ENCODE measurements at places on chromosomes 4 and X.

DNA sequence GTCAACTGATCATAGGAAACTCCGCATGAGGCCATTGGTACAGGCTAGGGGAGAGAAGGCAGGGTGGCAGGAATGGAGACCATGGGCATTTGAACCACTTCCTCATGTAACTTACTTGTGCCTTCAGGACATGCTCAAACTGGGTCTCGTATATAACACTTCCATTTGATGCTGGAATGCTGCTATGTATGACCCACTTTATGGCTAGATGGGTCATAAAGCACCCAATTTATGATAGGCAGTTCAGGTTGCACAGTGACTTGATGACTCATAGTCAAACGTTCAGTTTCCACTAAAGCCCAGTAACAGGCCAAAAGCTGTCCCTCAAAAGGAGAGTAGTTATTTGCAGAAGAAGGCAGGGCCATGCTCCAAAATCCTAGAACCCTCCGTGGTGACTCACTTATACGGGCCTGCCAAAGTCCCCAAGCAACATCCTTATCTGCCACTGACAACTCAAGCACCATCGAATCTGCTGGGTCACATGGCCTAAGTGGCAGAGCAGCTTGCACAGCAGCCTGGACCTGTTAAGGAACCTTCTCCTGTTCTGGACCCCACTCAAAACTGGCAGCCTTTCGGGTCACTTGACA lies 236.4 kb downstream of the ZC4H2 start:
- no peak for DNase-seq

DNA sequence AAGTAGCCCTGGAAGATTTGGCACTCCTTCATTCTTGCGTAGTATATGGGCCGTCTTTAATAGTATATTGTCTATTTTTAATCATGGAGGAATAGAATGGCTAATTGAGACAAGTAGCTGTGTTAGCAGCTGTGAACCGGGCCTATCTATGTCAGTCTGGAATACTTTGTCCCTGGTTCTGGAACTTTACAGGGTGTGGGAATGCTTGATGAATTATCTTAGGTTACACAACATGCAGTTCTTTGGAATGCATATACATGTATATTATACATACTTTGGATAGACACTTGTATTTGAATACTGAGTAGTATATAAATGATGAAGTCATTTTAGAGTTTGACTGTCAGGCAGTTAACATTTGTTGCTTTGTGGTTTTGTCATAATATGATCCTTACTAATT lies 37.4 kb downstream of the PDLIM5 start:
- DNase-seq = no peak

DNA sequence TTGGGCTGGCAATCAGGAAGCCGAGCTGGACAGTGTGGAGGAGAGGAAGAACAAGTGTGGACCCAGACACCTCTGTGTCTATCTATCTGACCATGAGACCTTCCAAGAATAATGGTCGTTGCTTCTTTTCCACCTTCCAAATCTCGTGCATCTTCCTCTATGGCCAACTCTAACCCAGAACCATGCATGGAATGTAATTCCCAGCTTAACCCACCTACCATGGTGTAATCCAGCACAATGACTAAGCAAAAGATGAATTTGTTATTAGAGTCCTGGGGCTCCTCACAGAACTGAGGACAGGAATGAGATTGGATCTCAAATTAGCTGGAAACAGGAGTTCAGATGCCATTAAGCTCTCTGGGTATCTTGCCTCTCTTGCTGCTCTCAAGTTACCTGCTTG lies 17.4 kb upstream of the TMEM184C start:
- DNase-seq = no peak

GRCh38 chr4:26727844-26728243 lies 132.8 kb upstream of the STIM2 start:
- DNase-seq = no peak

DNA sequence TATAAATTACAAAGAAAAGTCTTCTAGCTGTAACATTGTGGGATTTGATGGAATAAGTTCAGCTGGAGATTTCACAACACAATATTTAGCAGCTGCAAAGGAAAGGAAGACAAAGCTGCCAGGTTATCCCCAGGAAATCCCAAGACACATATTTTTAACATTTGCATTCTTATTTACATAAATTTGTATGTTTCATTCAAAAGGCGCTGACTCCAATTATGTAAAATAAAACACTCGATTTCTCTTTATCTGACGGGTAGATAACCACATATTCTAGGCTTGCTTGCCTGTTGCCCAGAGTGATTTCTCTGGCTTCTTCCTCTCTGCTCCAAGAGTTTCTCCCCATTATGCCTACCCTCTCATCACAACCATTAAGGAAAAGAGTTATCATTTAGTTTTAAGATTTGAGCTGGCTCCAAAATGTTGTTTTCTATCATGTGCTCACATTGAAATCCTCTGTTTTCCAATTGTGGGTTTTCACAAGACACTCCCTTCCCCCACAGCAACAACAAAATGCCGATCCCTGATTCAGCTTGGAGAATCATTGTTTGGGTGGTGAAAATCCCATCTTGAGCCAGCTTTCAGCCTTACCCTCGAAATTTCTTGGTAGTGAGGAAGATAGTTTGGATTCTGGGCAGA lies 128.2 kb upstream of the RASGEF1B start:
- no peak for DNase-seq

DNA sequence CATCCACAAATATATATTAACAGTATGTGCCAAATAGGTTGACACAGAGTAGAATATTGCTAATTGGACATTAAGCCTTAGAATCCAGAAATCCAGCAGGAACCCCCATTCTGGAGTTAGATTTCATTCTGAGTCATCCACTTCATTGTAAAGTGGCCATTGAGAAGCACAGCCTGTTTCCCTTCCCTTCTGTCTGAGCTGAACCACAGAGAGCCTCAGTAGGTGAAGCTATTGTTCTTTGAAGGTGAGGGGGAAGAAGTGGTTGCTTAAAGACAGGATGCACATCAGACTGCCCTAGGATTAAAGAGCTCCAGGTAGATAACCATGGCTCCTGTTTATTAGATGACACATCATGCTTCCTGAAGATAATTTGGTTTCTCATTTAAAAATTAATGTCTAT lies 30.6 kb upstream of the MCF2 start:
- no peak for DNase-seq

GRCh38 chrX:120335289-120335688 lies 24.0 kb upstream of the TMEM255A start:
- no peak for DNase-seq

- DNase-seq = no peak
Measured at GRCh38 chr4:17188125-17188524, 289.7 kb upstream of the LDB2 start.

- DNase-seq = no peak
Measured at GRCh38 chr4:185263419-185263818, 54.0 kb downstream of the SNX25 start.

All from GF-D8 (cell line).